NCI-H446 treated with DMSO at 0.1 percent for 48 hours (cell line): ENCODE measurements at places on chromosomes 5 and 9.
A peak's percentile ranks its signal among the peaks of the same experiment; 100 is the strongest.

GRCh38 chr9:134158753-134159392 lies 5.5 kb downstream of the RNU6ATAC start:
- no peak for DNase-seq

DNA sequence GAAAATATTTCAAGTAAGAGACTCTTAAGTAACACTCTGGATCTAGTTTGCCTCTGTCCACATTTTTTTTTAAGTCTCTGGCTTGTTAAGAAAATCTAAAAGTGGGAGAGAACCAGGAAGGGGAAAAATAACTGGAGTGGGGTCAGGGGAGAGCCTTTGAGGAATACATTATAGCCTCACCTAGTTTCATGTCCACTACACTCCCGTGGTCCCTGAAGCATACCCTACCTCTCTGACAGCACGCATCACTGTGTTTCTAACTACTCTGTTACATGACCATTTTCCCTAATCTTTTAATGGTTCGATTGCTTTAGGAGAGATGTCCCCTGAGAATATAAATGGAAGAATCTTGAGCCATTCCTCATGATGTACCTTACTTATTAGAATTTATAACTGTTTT lies 318.3 kb downstream of the TMEM167A start:
- no peak for DNase-seq

DNA sequence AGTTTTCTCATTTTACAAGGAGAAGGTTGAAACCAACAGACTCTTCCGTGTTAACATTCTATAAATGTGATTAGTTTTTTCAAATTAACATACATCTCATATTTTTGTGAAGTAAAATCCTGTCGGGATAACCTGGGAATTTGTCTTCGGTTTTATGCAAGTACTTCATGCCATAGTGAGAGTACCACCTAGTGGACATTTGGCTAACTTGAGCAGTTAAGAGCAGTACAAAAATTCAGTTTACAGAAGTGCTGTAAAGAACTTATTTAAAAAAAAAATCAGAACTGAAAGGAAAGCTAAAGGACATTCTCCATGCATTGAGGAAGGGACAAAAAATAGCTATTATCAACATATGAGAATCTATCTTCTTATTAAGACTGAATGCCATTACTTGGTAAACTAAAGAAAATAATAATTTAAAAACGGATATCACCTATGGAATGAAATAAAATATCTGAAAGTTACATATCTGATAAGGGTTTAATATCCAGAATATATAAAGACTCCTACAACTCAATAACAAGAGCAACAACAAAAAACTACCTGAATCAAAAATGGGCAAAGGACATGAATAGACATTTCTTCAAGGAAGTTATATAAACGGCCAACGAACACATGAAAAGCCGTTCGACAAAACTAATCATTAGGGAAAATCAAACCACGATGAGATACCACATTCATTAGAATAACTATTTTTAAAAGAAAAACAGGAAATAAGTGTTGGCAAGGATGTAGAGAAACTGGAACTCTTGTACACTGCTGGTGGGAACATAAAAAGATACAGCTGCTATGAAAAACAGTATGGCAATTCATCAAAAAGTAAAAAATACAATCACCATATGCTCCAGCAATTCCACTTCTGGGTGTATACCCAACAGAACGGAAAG lies 117.0 kb upstream of the GNA14 start:
- DNase-seq, result no peak

- DNase-seq, result no peak
Measured at GRCh38 chr5:17222664-17223063, 5.2 kb downstream of the BASP1 start.

GRCh38 chr5:137446615-137447014 lies 52.5 kb downstream of the SPOCK1 start:
- no peak for DNase-seq

DNA sequence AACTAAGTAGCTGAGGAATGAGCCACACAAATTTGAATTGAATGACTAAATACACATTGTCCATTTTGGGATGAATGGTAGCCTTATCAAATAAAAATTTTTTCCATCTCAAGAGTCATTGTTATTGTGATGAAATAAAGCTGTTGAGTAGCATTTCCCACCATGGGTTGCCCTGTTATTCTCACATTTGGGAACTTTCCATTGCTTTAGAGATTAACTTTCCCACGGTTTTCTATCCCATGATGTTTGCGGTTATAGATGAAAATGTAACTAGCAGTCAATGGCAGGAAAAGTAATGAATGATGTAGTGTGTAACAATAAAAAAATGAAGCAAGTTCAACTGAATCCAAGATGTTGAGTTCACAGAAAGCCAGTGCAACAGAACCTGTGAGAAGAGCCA lies 59.9 kb upstream of the PLPP1 start:
- DNase-seq, result no peak

GRCh38 chr9:69949396-69949795 lies 94.3 kb upstream of the MAMDC2 start:
- DNase-seq, result no peak

GRCh38 chr5:92627186-92627585 lies 953.8 kb downstream of the NR2F1-AS1 start:
- DNase-seq, result no peak

DNA sequence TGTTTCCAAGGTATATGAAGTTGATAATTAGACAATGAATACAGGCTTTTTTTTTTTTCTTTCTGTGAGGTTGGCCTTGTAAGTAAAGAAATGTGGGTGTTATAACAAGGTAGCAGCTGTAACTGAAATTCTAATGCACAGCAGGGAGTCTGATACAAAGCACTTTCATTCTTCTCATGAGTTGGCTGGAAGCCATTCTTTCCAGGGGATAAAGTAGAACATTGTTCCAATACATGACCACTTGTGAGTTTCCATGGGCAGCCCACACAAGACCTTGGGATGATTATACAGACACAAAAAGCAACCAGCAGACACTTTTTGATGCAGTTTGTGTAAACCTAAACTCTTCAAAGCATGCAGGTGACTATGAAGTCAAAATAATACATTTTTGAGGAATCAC lies 1785.9 kb upstream of the WWC1 start:
- DNase-seq, result no peak

DNA sequence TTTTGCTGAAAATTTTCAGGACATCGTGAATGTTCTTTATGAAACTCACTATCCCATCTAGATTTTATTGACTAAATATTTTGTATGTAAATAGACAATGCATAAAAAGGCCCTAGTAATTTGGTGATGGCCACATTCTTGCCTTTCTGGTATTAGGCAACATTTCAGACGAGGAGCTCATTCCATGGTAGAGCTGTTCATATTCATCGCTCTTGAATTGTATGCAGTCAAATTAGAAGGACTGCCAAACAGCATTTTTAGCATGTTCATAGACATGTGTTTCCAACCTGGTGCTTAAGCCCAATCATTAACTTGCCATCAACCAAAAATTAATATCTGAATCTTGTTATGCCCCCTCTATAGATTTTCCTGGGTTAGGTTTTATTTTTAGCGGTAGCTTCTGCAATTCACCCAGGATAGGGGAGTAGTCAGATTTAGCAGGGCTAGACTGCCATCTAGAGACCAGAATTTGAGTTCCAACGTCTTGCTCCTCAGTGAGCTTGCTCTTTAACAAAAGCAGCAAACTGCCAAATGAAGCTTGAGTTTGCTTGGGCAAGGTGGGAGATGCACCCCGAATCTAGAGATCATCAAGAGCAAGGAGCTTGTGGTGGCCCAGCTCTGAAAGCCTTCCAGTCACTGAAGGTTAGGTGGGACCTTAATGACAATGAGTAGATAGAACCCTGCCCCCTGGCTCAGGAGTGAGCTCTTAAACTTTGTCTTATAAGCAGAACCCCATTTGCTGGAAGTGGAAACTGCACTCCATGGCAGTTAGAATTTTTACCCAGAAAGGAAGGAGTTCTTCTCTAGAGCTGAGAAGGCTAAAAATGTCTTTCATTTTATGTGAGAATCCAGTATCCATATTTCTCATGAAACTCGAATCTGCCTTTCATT lies 456.2 kb downstream of the RASEF start:
- DNase-seq, result peak; percentile 12

- no peak for DNase-seq
Measured at GRCh38 chr5:32225445-32225844, 51.3 kb upstream of the GOLPH3 start.

- DNase-seq, result peak; percentile 25
Measured at GRCh38 chr9:127589955-127590370, 22.1 kb upstream of the STXBP1 start.

DNA sequence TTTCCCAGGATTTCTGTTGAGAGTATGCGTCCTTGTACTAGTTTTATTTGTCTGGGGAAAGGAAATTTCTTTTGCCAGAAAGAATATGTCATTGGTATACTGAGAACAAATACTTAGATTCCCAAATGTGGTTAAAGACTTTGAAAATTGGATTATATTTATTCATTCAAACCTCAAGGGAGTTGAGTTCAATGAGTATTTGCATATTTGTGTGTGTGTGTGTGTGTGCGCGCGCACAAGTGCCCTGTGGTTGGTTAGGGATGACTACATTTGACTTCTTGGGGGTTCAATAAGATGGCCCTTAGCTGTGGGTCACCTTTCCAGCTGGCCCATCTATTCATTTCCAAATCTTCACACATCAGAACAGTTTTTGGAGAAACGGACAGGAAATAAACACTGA lies 4.9 kb downstream of the RXFP3 start:
- DNase-seq, result no peak

- DNase-seq, result peak; percentile 13
Measured at GRCh38 chr9:121281614-121282276, 13.8 kb downstream of the GSN start.

DNA sequence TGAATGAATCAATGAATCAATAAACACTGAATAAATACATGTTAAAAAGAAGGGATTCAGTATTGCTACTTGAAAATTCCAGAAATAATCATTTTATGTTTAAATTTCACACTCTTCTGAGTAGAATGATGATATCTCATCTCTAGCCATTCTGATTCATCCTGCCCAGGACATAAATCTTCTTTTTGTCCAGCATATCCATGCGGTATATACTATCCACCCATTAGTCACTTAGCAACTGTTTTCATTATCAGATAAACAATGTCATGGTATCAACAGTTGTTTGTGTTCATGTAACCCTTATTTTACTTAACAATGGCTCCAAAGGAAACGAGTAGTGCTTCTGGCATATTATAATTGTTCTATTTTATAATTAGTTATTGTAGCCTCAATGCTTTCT lies 432.4 kb upstream of the SMC2 start:
- no peak for DNase-seq

- DNase-seq, result no peak
Measured at GRCh38 chr5:1757511-1757910, 42.1 kb downstream of the MRPL36 start.

DNA sequence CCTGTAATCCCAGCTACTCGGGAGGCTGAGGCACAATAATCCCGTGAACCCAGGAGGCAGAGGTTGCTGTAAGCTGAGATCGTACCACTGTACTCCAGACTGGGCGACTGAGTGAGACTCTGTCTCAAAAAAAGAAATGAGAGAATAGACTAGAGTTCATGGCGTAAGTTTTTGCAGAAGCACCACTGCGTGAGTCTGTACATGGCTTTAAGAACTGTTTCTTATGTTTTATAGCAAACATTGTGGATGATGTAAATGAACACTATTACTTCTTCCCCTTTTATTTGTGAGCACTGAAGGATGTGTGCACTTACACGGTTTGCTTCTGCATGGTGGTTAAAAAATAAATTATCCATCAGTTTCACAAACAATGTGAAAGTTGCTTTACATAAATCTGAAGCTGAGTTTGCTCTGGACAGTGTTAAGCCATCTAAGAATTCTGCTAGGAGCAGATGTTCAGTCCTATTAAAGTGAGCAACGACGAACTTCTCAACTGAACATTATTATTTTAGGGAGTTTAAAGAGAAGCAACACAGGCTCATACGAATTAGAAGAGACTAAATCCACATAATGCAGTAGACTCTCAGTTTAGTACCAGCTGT lies 52.5 kb downstream of the ZFAND5 start:
- DNase-seq, result no peak

- no peak for DNase-seq
Measured at GRCh38 chr9:5305741-5306140, 1.2 kb upstream of the RLN2 start.

- no peak for DNase-seq
Measured at GRCh38 chr9:35831040-35831439, 2.0 kb downstream of the TMEM8B start.

GRCh38 chr9:121960665-121961064 lies 132.4 kb downstream of the TTLL11 start:
- no peak for DNase-seq

GRCh38 chr5:39518516-39518915 lies 93.7 kb upstream of the DAB2 start:
- peak; percentile 98 for DNase-seq

DNA sequence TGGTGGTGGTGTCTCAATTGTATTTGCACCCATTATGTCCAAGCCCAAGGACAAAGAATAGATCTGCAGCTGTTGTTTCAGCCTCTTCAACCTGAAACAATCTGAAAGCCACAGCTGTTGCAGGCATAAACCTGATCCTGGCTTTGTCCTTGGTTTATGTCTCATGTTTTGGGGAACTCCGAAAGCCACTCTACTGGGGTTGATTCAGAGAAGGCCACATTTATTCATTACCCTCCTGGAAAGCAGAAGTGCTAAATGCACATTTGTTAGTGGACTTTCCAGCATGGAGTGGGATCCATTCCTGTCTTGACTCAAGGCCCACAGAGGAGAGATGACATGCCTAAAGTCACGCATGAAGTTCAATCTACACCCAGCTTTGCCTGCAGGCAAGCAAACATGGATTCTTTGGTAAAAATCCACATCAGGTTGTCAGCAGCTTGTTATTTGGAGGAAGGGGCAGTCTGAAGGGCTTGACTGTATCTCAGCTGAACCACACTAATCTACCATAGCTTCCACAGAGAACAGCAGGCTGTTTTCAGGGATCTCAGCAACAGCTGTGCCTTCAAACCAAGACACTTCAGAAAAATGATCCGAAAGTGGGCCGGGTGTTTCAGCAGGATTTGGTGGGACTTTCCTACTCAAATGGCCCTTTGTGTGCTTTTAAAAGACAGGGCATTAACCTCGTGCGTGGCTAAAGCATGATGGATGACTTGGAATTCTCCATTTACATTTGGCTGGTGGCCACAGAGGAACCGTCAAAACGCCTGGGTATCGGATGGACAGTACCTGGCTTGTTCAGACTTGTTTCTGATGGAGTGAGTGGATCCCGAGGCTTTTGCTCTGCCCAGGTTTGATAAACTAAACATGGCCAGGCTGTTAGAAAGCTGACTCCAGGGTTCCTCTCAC lies 36.2 kb upstream of the ADAM19 start:
- no peak for DNase-seq

GRCh38 chr5:16128944-16129343 lies 50.6 kb downstream of the MARCHF11 start:
- no peak for DNase-seq

DNA sequence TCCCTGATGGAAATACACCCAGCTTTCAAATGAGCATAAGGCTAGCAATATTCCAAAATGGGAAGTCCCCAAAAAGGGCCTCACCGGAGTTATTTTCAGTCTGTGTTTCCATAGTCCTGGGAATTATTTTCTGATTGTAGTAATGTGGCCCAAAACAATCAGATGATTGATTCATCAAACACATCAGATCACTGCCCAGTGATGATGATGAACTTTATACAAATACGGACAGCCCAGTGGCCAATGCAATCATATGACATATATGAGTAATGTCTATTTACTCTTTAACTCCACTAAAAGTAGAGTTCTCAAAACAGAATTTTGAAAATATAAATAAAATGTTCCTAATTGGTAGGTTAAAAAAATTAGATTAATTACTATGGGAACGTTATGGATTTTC lies 467.8 kb downstream of the ZNF608 start:
- DNase-seq, result no peak

GRCh38 chr5:157464519-157465171 lies 4.6 kb downstream of the NIPAL4 start:
- DNase-seq, result no peak

- no peak for DNase-seq
Measured at GRCh38 chr9:129432297-129433154, 188.4 kb downstream of the C9orf50 start.

- no peak for DNase-seq
Measured at GRCh38 chr9:104856413-104856941, 71.5 kb downstream of the ABCA1 start.
